ENCODE measurements at places on chromosomes 12 and 14.

DNA sequence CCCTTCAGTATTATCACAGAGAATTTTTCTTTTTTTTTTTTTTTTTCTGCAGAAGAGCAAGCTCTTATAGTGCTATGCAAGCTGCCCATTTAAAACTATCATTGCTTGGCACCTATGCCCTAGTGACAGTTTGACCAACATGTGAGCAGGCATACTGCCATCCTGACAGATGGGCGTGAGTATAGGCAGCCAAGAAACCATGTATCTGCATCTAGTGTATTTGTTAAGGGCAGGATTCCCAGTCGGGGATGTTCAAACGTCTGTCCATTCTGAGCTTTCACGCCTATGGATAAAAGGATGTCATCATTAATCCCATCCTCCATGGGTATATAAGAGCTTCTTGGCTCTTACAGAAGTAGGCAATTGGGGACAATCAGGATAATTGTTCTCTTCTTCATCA, 8.8 kb downstream of the VRK1 start:
- DNase-seq: no peak
- H3K4me3 ChIP-seq: no peak overlapping the region
- no peaks in the 10 kb centered on the region for H3K36me3 ChIP-seq
- H3K27me3 ChIP-seq: no peaks in the 10 kb centered on the region
- no peaks in the 10 kb centered on the region for H3K4me1 ChIP-seq
- no peak overlapping the region for H3K27ac ChIP-seq

GRCh38 chr12:47813511-47814196, 6.0 kb downstream of the HDAC7 start:
- H3K36me3 ChIP-seq: peaks cover 10% of the 10 kb centered on the region
- H3K27me3 ChIP-seq: no peaks in the 10 kb centered on the region
- peaks cover 91% of the 10 kb centered on the region for H3K4me1 ChIP-seq
- H3K4me3 ChIP-seq: peak overlapping the region; percentile 2

DNA sequence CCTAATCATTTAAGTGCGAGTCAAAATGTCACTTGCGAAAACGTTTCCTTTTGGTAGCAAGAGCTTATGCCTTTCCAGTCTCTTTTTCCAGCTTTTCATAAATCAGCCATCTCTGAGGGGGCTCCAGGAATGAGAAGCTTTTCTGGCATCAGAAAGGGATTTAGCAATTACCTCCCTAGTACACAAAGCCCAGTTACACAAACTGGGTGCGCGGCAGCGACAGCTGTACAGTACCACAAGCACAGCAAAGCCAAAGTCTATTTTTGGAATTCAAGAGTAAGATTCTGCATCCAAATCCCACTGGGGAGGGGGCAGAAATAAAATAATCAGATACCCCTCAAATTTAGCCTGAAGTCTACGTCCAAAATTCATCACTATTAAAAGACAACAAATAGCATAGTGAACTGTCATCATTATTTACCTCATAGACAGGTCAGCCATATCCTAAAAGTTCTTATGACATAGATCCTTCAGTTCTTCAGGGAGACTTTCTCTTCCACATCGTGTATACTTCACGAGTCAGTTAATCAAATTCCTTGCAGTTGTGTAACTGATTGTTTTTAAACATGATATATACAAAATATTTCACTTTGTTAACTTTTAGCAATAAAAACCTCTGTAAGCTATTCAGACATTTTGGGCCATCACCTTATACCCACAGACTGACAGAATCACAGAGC, 150.8 kb downstream of the TTC7B start:
- H3K4me1 ChIP-seq: no peaks in the 10 kb centered on the region
- DNase-seq: no peak
- no peak overlapping the region for H3K27ac ChIP-seq
- no peaks in the 10 kb centered on the region for H3K36me3 ChIP-seq

DNA sequence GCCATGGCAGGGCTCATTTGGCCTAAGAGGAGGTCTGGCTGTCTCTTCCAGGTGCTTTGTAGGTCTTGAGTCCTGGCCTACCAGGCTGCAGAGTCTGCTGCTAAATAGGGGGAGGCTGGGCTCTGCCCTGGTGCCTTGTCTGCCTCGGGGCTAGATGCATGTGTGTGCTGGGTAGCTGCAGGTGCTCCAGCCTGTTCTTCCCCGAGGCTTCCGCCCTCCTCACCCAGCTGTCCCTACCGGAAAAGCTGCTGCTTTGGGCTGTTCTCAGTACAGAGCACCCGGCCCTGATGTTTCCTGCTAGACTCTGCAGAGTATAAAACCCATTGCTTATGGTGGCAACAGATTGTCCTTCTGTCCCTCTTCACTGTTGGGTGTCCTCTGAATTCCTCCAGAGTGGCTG, 37.7 kb downstream of the RAB35 start:
- H3K4me1 ChIP-seq: no peaks in the 10 kb centered on the region
- H3K27ac ChIP-seq: no peak overlapping the region
- H3K27me3 ChIP-seq: no peaks in the 10 kb centered on the region
- no peak for DNase-seq
- no peaks in the 10 kb centered on the region for H3K36me3 ChIP-seq

- H3K36me3 ChIP-seq: peaks cover 79% of the 10 kb centered on the region
- H3K27ac ChIP-seq: no peak overlapping the region
- no peaks in the 10 kb centered on the region for H3K27me3 ChIP-seq
Observed at GRCh38 chr12:6057700-6058099, 66.8 kb downstream of the VWF start.

DNA sequence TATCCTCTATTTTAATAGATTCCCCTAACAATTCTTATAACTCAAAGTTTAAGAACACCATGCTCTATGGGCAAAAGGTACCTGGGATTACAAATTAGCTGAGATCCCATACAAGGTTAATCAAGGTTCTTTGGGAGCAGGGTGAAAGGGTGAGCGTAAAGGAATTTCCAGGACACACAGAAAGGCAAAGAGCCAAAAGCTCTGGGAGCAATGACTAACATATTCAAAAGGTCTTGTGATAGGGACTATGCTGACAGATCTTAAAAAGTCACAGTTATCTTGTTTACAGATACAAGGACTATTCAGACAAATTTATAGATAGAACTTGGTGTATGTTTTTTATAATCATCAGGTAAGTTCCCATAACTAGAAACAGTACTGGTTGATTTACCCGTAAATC, 19.5 kb upstream of the PPFIBP1 start:
- H3K4me3 ChIP-seq: no peak overlapping the region
- H3K27ac ChIP-seq: no peak overlapping the region
- DNase-seq: no peak

DNA sequence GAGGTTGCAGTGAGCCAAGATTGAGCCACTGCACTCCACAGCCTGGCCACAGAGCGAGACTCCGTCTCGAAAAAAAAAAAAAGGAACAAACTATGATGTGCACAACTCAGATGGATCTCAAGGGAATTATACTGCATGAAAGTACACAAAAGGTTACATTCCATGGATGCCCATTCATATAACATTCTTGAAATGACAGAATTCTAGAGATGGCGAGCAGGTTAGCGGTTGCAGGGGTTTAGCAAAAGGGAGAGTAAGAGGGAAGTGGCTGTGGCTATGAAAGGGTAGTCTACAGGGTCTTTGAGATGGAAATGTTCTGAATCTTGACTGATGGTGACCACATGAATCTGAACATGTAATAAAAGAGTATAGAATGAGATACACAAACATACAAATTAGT, 49.7 kb downstream of the CKB start:
- H3K27ac ChIP-seq: no peak overlapping the region
- no peak for DNase-seq
- no peaks in the 10 kb centered on the region for H3K27me3 ChIP-seq
- peaks cover 28% of the 10 kb centered on the region for H3K36me3 ChIP-seq
- no peak overlapping the region for H3K4me3 ChIP-seq

- H3K27ac ChIP-seq: no peak overlapping the region
- H3K36me3 ChIP-seq: no peaks in the 10 kb centered on the region
- no peaks in the 10 kb centered on the region for H3K4me1 ChIP-seq
- no peak for DNase-seq
- H3K27me3 ChIP-seq: no peaks in the 10 kb centered on the region
- H3K4me3 ChIP-seq: no peak overlapping the region
Observed at GRCh38 chr12:25752710-25753309, 199.7 kb upstream of the LMNTD1 start.

GRCh38 chr12:57479376-57480115, at the start of gene ARHGAP9:
Gene ARHGAP9, minus strand, starts transcription at chr12:57479866. Its CDS starts 460 bp downstream, at chr12:57479406.
- H3K27ac ChIP-seq: no peak within 1 kb of the TSS
- DNase-seq: no peak
- no peak within 1 kb of the TSS for H3K4me3 ChIP-seq
- H3K27me3 ChIP-seq: peaks cover 30% of the 10 kb centered on the region

GRCh38 chr14:93068711-93069110, 47.0 kb downstream of the ITPK1 start:
- no peaks in the 10 kb centered on the region for H3K27me3 ChIP-seq
- no peaks in the 10 kb centered on the region for H3K36me3 ChIP-seq
- no peak for DNase-seq
- H3K4me1 ChIP-seq: peaks cover 9% of the 10 kb centered on the region

DNA sequence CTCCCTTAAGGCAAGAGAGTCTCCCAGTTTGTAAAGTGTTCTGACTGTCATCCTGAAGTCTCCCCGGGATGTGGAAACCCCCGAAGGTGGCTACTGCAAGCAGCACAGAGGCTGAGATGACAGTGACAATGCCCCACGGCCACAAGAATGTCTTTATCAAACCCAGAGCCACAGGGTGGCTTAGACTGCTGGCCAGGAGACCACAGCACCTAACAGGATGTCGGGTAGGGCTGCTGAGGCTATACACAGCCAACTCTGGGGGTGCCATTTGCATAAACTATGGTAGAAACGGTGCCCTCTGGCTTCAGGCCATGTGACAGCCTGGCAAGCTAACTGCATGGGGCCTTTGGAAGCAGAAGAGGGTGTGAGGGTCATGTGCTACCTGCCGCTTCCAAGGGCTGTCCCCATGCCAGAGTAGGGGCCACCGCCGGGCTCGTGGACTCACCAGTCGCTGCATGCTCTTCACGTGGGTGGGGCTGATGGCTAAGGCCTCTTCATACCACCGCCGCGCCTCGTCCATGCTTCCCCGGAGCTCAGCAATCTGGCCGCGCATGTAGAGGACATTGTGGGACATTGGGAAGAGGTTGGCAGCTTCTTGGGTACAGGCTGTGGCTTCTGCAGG, 180.9 kb downstream of the CALM1 start:
- H3K27me3 ChIP-seq: no peaks in the 10 kb centered on the region
- DNase-seq: no peak
- no peaks in the 10 kb centered on the region for H3K4me1 ChIP-seq
- H3K4me3 ChIP-seq: no peak overlapping the region
- H3K27ac ChIP-seq: no peak overlapping the region
- H3K36me3 ChIP-seq: no peaks in the 10 kb centered on the region

- H3K27me3 ChIP-seq: no peaks in the 10 kb centered on the region
- H3K4me3 ChIP-seq: no peak overlapping the region
- peak; percentile 84 for DNase-seq
Observed at GRCh38 chr14:68263563-68264259, 444.1 kb downstream of the RAD51B start.

DNA sequence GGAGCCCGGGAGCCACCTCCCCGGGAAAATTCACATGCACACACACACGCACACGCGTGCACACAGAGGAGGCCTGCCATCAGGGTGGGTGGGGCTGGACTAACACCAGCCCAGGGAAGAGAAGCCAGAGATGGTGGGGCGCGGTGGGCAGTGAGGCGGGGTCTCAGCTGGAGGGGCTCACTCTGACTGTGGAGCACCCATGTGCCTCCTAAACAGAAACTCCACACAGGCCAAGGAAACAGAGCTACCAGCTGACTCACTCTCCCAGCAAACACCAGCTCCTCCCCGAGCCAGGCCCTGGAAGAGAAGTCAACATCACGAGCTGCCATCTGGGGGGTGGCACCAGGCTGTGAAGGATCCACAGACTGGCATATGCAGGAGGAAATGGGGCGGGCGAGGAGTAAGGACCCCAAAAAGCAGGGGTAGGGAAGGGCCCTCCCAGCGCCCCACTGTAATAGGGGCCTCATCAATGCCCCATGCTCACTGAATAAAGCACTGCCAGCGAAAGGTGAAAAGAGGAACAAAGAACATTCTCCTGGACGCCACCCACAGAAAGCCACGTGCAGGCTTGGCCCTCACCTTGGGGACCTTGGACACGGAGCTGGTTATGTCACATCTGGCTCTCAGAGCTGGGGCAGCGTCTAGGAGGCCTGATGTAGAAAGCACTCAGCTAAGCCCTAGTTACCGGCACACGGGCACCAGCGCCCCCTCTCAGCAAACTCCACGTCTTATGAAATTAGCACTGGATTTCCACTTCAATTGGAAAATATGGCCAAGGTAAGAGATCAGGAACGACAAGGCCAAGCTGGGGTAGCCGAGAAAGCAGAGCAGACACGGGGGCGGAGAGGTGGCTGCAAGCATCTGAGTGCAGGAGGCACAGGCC, 8.4 kb upstream of the INF2 start:
- peak; percentile 77 for DNase-seq
- peak overlapping the region; percentile 93 for H3K27ac ChIP-seq
- peaks cover 40% of the 10 kb centered on the region for H3K4me1 ChIP-seq
- H3K36me3 ChIP-seq: no peaks in the 10 kb centered on the region

DNA sequence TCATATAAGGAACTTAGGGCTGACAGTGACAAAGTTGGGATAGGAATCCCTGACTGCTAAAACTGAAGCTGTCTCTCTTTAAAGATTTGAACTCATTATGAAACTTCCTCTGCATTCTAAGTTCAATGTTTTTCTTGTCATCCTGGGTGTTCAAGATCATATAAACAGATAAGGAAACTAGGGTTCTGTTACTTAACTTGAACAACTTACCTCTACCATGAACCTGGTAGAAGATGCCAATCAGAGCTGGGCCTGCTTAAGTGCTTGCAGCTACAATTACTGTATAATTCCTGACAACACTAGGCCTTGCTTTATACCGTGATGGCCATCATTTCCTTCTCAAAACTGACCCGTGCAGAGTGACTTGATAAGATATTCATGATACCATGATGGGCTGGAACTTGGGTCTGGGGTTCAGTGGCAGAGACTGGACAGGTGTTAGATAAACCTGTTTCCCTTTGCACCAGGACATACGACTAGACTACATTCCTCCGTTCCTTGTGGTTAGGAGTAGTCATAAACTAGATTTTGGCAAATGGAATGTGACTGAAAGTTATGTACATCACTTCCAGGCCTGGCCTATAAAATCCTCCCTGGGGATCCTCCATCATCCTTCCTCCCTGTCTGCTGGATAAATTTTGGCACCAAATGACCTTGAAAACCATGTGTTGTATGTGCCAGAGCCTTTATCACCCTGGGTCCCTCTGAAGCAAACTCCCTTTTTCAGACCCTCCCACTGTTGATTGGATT, 172.2 kb upstream of the PRICKLE1 start:
- H3K36me3 ChIP-seq: no peaks in the 10 kb centered on the region
- no peaks in the 10 kb centered on the region for H3K27me3 ChIP-seq
- no peaks in the 10 kb centered on the region for H3K4me1 ChIP-seq
- no peak for DNase-seq

GRCh38 chr14:74401504-74402241, 24.3 kb downstream of the SYNDIG1L start:
- H3K4me1 ChIP-seq: peaks cover 5% of the 10 kb centered on the region
- no peak overlapping the region for H3K4me3 ChIP-seq
- DNase-seq: no peak
- no peaks in the 10 kb centered on the region for H3K36me3 ChIP-seq
- no peak overlapping the region for H3K27ac ChIP-seq

Data from endothelial cell of umbilical vein (primary cell).